ENCODE measurements at places on chromosomes 2 and 18.

- DNase-seq = no peak
These were observed 326.3 kb downstream of the GBX2 start for GRCh38 chr2:235841863-235842262.

- DNase-seq = no peak
These were observed 226.2 kb upstream of the ZSWIM2 start for GRCh38 chr2:187075199-187075635.

GRCh38 chr2:167198009-167198408, 309.7 kb downstream of the XIRP2 start:
- no peak for DNase-seq

DNA sequence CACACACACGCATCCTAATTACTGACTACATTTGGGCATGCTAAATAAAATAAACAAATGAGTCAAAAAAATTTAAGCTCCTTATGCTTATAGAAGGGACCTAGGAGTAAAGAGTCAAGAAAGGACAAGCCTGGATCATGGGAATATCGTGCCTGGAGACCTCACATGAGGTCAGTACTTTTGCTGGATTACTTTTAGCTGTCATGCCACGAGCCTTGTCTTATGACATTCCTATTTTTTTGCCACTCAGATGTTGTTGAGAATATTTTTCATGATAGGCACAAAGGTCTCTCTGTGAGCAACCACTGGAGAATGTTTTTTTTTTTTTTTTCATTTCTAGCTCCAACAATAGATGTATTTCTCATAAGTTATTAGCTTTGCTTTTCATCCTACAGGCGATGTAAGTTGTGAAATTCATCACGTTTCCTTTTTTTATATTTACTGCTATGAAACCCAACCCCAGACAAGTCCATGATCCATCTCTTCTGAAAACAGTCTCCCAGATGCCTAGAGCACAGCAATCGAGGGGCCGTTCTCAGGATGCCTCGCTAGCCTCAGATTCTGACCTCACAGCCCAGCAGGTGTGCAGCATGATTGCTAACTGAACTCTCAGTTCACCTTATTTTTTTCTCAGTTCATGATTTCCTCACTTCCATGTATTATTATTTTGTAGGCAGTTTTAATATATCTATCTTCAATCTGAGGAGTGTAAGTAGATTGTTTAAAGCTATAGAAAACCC, 464.5 kb downstream of the IRS1 start:
- no peak for DNase-seq

GRCh38 chr2:212112401-212112800, 426.2 kb downstream of the ERBB4 start:
- no peak for DNase-seq

- no peak for DNase-seq
These were observed 2008.4 kb upstream of the PIK3C3 start for GRCh38 chr18:39946623-39947061.

DNA sequence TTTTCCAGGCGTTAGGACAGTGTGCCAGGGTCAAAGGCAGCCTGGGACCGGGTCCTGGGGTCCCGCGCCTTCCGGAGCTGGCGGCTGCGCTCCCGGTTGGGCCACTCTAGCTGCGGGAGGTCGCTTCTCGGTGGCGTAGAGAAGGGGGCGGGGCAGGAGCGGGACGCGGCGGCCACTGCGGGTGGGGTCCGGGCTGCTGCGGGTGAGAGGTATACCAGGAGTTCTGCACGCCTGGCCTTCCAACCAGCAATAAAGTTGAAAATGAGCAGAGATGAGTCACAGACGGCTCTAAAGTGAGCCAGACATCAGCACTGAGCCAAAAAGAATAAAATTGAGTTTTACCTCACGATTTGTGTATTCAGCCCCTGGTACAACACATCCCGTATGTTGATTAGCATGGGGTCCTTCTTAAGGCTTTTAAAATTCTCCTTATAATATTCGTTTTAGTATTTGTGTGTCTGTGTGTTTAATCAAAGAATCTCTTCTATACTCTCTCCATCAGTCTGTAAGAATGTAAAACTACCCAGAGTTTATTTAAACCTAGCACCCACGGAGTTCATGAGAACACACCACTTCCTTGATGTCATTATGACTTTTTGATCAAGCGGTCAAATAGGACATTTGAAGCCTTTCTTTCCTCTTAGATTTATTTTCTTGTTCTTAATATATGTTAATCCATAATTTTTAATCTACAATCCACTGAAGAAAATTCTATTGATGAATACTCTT, at the start of gene C1GALT1C1L:
Gene C1GALT1C1L (minus strand): TSS at position 108 of the 729 bp plus-strand sequence. CDS start 107 bp downstream, at position 1.
- DNase-seq = no peak

- DNase-seq = no peak
These were observed 150.2 kb downstream of the CCDC85A start for GRCh38 chr2:56333812-56334485.

GRCh38 chr2:237257471-237257951, 156.5 kb downstream of the COL6A3 start:
- no peak for DNase-seq

- DNase-seq = peak; percentile 62
These were observed 454.2 kb upstream of the TNP1 start for GRCh38 chr2:217314021-217314460.

DNA sequence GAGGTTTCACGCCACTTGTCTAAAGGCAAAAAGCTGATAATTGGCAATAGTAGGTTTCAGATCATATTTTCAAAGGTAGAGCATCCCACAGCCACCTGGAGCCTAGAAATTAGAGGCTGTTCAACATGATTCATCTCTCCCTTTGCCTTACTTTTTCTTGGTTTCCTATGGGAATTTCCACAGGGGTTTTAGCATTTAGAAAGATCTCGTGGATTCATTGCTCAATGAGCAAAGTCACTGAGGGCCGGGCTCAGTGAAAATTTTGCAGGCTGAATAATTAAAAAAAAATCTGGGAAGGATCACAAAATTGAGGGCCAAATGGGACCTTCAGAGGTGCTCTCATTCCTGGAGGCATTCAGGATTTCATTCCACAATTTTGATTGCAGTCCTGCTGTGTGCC, 137.1 kb downstream of the VAPA start:
- no peak for DNase-seq

DNA sequence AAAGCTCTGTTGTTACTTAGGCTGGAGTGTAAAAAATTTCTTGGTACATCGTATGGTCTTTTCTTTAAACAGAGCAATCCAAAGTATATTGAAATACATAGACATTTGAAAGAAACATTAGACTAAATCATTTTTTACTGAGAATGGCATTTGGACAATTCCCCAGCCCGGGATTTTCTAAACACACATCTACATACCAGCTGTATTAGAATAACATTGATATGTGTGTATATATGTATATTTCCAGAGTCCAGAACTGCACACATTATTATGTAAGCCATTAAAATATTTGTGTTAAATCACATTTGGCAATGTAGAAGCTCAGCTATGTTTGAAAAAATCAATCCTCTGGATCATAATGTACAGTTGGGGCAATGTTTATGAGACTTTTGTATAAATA, 1853.6 kb upstream of the LRRTM1 start:
- no peak for DNase-seq

- no peak for DNase-seq
These were observed 422.8 kb upstream of the RAB12 start for GRCh38 chr18:8186413-8186812.

- DNase-seq = no peak
These were observed 51.6 kb upstream of the FHL2 start for GRCh38 chr2:105450471-105450870.

- DNase-seq = no peak
These were observed 18.4 kb downstream of the RTP5 start for GRCh38 chr2:241887806-241888522.

DNA sequence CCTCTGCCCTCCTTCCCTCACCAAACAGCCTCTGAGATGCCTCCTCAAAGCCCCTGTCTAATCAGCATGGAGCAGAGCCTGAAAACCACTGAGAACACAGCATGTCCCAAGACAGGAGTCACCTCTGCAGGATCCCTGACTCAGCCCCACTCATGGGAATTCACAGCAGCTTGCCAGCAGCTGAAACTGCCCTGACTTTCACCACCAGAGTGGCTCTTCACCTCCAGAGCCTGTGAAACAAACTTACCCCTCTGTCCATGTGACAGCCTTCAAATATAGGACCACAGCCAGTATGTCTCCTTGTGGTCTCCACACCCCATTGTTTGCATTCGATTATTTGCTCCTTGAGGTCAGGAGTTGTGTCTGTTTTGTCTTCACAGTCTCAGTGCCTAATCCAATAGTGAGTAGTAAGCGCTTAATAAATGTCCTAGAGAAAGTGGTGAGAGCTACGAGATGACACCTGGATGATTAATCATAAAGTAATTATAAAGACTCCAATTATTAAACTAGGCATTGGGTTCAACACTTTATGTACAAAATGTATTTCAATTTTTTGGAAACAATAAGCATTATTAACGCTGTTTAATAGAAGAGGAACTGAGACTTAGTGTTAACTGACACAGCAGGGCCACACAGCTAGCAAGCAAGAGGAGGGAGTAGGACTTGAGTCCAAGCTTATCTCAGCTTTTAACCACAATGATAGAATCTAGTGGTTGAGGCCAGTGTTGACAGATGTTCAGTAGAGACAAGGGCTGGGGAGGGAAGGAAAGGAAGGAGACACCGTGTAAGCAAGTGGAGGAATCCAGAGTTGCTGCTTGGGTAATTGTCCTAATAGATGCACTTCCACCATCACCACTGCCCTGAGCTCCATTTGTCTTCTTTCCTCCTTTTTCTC, 358.7 kb upstream of the TNP1 start:
- DNase-seq = no peak

DNA sequence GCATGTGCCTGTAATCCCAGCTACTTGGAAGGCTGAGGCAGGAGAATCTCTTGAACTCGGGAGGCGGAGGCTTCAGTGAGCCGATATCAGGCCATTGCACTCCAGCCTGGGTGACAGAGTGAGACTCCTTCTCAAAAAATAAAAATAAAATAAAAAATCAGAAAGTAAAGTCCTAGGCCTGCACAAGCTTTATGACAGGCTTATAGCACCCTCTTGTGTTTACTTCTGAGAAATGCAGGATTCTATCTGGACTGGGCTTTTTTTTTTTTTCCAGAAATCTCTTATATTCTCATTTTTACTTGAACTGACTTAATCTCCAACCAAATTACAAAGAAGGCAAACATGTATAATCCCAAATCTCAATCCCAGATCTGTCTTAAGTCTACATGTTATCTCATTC, 26.1 kb upstream of the REG3G start:
- DNase-seq = no peak
